ENCODE measurements at places on chromosomes 7 and 10. TPM values are rescaled to one million over a fixed set of nuclear protein-coding genes. Genes with fewer than 3 reads are reported as not detected.

DNA sequence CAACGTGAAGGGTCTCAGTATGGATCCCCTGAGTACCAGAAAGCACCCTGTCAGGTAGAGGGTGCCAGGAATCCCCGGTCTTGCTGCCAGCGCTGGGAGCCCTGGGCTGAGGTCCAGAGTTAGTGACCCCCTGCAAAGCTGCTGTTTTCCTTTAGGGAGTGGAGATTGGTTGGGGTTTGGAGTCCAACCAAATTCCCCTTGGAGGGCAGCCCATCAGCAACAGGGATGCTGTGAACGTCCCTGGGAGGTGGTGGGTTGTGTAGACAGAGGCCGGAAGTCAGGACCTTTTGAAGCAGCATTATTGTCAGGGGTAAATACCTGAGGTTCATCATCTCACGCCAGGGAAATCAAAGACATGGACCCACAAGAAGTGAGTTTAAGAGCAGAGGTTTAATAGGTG is 104.2 kb downstream of the COL26A1 start:
- DNase-seq = no peak

DNA sequence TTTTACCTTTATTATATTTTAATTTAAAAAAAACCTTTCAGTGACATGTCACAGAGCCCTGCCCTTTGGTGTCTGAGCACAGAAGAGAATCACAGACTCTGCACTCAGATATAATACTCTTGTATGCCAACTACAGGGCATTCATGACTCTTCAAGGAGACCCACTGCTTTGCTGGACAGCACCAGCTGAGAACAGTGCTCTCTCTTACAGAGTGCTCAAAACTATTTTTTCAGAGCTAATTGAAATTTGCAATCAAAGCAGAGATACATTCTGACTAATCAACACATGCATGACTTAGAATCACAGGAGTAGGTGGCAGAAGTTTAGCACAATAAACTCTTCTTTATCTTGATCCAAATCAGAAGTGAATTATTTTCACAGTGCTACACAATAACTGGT is 99.1 kb downstream of the OSBPL3 start:
- DNase-seq = no peak

GRCh38 chr7:82593780-82594179 is 150.2 kb upstream of the CACNA2D1 start:
- no peak for DNase-seq

DNA sequence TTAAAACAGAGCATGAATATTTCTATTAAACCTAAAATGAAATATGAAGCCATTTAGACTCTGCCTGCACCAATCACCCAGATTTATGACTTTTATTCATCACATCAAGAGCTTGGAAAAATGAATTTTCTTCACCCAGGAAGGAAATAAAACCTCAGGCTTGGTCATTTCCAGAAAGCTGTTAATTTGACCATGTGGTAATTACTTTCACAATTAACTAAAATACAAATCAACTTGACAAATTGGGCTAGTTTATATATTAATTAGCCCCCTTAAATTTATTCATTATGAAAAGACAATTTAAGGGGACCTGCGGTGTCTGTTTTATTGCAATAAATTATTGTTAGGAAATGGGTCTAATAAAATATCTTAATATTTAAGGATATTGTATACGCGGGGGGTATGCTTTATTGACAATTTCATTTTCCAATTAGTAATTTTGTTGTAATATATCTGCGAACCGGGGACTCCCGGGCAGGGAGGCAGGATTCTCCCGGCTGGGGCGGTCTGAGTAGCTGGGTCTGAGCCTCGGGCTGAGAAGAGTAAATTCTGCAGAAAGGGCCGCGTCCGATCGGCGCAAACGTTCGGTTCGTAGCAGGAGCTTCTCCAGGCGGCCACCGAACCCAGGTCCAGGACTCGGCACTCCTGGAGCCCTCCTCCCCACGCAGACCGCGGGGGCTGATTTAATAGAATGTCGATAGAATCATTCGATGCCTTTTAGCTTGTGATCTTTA is 9.4 kb upstream of the MNX1 start:
- no peak for DNase-seq

DNA sequence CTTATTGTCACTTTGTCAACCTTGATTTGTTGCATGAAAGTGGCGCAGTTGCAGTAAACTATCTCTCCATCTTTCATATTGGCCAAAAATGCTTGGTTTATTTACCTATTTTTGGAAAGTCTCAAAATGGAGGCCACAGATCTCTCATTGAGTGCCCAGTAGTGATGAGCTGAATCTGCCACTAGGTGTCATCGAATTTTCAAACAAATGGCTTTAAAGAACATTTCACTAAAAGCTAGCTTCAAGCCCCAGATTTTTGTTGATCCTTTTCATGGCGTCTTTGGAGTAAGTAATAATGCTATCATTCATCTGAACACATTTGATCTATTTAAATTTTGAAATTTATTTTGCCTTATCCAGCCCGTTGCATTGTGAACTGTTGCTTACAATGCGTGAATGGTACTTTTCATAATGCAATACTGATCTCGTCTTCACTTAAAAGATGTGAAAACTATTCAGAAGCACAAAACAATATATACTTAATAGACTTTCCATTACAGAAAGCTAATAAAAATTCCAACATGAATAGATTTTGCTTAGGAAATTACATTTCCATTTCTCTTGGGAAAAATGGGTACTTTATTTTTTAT is 236.2 kb downstream of the DNAJB9 start:
- DNase-seq = no peak

DNA sequence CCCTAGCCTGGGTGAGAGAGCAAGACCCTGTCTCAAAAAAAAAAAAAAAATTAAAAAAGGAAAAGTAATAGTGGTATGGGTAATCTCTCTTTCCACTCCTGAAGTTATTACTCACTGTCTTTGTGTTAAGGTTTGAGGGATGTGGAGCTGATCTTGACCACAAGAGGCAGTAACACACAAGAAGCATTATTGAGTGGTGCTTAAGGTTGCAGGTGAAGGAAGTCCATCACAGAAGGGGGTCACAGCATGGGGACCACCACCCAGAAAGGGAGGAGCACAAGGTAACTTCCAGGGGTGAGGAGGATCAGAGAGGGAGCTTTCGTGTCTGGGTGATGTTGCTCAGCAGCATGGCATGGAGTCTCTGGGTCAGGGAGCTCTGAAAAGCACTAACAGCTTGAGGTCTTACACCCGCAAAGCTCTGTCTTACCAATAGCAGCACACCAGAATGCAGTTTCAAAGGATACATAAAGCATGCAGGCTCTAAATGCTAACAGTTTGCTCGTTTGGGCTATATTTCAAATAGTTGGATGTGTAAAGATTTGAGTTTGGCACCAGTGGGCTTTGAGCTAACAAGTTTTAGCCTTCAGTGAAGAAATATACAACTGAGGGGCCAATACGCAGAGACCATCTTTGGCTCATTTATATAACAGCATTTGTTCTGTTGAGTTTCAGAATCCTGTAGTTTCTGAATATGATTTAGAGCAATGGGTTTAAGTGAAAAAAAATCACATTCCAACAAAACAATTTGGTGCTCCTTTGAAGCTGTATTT is 100.4 kb upstream of the DNAJC1 start:
- no peak for DNase-seq

DNA sequence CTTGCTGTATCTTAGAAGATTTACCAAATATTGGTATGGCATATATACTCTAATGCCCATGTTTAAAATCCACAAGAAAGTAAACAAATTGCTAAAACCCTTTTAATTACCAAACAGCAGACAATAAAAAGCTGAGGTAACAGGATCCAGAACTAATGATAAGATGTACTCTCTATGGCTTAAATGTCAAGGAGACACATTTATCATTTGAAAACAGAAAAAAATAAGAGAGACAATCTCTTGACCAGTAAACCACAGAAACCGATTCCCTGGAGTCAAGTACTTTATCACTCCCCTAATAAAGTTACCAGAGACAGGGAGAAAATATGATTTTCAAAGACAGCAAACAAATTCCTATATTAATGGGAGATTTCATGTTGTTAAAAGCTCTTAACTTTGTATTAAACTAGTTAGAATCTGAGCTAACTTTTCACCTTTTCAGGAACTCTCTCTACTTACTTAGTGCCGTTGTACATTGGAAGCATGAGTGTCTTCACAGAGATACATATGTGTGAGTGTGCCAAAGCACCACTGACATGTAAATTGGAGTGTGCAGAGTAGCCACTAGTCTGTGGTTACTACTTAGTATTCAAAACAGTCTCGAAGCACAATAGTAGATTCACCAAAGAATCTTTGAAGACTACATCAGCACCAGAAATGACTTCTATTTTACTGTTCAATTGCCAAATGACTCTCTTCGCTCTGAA is 44.2 kb downstream of the TSPAN12 start:
- no peak for DNase-seq

DNA sequence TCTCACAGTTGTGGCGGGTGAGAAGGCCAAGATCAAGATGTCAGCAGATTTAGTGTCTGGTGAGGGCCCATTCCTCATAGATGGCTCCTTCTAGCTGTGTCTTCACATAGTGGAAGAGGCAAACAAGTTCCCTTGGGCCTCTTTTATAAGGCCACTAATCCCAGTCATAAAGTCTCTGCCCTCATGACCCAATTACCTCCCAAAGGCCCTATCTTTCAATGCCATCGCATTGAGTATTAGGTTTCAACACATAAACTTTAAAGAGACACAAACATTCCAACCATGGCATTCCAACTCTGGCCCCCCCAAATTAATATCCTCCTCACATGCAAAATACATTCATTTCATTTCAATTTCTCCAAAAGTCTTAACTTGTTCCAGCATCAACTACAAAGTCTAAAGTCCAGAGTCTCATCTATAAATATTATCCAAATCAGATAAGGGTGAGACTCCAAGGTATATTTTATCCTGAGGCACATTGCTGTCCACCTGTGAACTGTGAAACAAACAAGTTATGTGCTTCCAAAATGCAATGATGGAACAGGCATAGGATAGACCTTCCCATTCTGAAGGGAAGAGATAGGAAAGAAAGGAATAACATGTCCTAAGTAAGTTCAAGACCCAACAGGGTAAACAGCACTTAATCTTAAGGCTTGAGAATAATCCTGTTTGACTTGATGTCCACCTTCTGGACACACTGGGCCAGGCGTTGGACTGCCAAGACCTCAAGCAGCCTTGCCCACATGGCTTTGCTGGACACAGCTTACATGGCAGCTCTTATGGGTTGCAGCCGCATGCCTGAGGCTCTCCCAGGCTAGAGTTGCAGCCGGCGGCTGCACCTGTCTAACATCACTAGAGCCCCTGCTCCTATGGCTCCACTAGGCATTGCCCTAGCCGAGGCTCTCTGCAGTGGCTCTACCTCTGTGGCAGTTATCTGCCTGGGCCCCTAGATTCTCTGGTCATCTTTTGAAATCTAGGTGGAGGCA is 312.8 kb downstream of the TNS3 start:
- DNase-seq = no peak

- DNase-seq = no peak
Measured at GRCh38 chr7:116399819-116400218, 99.7 kb upstream of the CAV2 start.

GRCh38 chr10:5963071-5963470 is 14.3 kb downstream of the IL15RA start:
- DNase-seq = no peak

DNA sequence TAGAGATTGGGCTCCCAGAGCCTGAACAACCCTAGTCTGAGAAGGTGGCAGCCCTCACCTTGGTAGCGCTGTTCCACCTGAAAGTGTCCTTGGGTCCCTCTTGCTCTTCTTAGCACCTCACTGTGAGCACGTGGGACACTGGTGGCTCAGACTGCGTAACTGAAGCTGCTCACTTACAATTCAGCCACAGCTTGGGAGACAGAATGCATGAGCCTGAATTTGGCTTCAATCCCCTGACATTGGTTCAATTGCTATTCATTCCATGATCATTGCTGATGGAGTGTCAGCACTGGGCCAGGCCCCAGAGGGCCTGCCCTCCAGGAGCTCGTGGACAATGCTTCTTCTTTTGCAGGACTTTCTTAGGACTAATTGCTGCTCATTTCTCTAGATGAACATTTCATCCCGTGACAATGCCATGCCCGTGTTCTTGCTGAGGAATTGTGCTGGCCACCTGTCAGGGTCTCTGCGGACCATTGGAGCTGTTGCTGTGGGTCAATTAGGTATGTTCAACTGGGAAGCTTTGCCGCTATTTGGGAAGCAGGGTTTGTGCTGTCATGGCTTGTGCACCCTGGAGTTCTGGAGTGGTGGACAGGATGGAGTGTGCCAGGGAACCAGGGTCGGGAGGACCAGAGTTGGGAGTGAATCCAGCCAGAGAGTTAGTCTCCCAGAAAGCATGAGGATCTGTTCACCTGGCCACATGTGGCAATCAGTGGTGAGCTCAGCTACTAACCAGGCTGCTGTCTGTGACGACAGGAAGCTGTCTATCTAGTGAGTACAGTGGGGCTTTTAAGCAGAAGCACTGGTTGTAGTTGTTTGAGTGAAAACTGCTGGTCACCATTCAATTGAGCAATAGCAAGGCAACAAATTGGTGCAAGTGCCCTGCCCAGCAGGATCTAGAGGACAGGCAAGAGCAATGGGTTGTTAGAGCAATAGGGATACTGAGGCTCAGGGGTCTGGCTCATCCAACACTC is 105.1 kb downstream of the WDFY4 start:
- no peak for DNase-seq

DNA sequence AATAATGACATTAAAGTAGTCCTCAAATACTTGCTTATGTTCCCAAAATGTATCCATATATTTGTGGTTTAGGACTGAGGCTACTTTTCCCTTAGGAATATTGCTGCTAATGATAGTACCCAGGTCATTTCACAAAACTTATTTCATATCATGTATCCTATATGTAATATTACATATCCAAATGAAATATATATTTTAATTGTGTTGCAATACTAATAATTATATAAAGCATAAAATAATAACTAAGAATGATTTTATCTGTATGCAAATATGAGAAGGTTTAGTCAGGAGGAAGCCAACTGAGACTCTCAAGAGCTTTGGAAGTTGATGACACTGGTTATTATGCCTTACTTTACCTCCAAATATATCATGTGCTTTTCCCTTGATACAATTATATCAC is 231.5 kb upstream of the KLF14 start:
- DNase-seq = no peak

DNA sequence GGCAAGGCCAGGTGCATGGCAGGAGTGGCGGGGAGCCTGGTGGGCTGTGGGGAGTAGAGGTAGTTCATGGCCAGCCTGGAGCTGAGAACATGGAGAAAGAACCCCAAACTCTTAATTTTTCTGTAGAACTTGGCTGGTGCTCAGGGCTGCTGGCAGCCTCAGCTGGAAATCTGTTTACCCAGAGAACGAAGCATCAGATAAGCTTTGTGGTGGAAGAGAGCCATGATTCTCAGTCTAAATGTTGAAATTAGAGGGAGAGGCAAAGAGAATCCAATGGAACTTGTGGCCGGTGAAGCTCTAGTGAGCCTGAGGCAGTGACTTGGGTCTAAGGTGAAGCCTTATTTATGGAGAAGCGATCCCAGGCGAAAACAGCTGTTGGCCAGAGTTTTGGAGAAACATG is 126.4 kb downstream of the CCDC3 start:
- DNase-seq = peak; percentile 52

GRCh38 chr7:91291902-91292301 is 27.7 kb downstream of the FZD1 start:
- no peak for DNase-seq

The PAOX gene
- 2.9 TPM for total RNA-seq

The PNLIPRP3 gene
- not detected for total RNA-seq

The HMX3 gene
- not detected for total RNA-seq

The EGR2 gene
- total RNA-seq = 1.4 TPM

The SNX10 gene
- 3.0 TPM for total RNA-seq

The EIF5AL1 gene
- 0.57 TPM for total RNA-seq

The PILRA gene
- 5.3 TPM for total RNA-seq

Data from right cardiac atrium (tissue), 5 donors.